ENCODE measurements at places on chromosomes 3 and 15.

GRCh38 chr15:98076021-98076816, 115.7 kb downstream of the ARRDC4 start:
- peak; percentile 42 for DNase-seq
- no peak overlapping the region for H3K4me3 ChIP-seq
- peak overlapping the region; percentile 5 for H3K27ac ChIP-seq
- H3K27me3 ChIP-seq, result no peaks in the 10 kb centered on the region
- no peaks in the 10 kb centered on the region for H3K36me3 ChIP-seq
- no peaks in the 10 kb centered on the region for H3K4me1 ChIP-seq

GRCh38 chr15:53530761-53531160, 228.7 kb downstream of the WDR72 start:
- no peak overlapping the region for H3K27ac ChIP-seq
- no peak for DNase-seq
- no peak overlapping the region for H3K4me3 ChIP-seq
- no peaks in the 10 kb centered on the region for H3K27me3 ChIP-seq
- H3K4me1 ChIP-seq, result no peaks in the 10 kb centered on the region

DNA sequence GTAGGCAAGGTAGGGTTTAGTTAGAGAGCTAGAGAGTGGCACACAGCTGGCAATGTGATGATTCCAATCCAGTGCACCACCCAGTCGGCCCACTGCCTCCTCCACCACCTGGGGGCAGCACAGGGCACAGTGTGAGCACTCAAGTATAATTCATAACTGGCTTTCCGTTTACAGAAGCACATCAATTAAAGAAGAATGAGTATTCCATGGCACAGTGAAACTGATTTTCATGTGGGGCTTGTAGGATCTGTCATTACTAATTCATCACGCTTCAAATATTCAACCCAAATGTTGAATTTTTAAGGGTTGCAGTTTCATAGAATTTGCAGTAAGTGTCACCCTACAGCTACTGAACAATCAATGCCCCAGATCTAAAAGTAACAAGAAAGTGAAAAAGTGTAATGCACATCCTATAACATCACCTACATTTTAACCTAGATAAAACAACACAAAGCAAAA, 149.9 kb downstream of the IGSF11 start:
- no peaks in the 10 kb centered on the region for H3K27me3 ChIP-seq
- H3K4me3 ChIP-seq, result no peak overlapping the region
- DNase-seq, result no peak
- no peaks in the 10 kb centered on the region for H3K4me1 ChIP-seq
- H3K36me3 ChIP-seq, result no peaks in the 10 kb centered on the region

- no peaks in the 10 kb centered on the region for H3K27me3 ChIP-seq
- no peak overlapping the region for H3K4me3 ChIP-seq
- H3K36me3 ChIP-seq, result no peaks in the 10 kb centered on the region
Measured at GRCh38 chr3:151584566-151584965, 123.7 kb upstream of the IGSF10 start.

DNA sequence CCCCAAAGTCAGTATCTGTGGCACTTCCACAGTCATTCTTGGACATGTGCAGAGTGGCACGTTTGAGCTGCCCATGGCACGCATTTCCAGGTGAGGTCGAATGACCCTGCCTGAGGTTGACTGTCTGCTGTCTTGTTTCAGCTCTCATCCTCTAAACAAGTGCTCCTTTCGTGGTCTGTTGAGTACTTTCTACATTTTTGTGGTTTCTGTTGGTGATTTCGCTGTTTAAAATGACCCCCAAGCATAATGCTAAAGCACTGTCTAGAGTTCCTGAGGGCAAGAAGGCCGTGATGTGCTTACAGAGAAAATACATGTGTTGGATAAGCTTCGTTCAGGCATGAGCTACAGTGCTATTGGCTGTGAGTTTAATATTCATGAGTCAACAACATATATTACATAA, 40.0 kb upstream of the SAMMSON start:
- H3K4me3 ChIP-seq, result no peak overlapping the region
- no peaks in the 10 kb centered on the region for H3K36me3 ChIP-seq
- H3K4me1 ChIP-seq, result no peaks in the 10 kb centered on the region
- H3K27me3 ChIP-seq, result no peaks in the 10 kb centered on the region
- DNase-seq, result no peak

- H3K4me1 ChIP-seq, result no peaks in the 10 kb centered on the region
- no peak overlapping the region for H3K27ac ChIP-seq
- H3K36me3 ChIP-seq, result no peaks in the 10 kb centered on the region
- no peaks in the 10 kb centered on the region for H3K27me3 ChIP-seq
Measured at GRCh38 chr3:186247821-186248814, 113.9 kb downstream of the DGKG start.

- H3K4me3 ChIP-seq, result no peak overlapping the region
- no peak for DNase-seq
- H3K27ac ChIP-seq, result no peak overlapping the region
- H3K4me1 ChIP-seq, result no peaks in the 10 kb centered on the region
Measured at GRCh38 chr3:194939949-194940770, 254.5 kb downstream of the FAM43A start.

DNA sequence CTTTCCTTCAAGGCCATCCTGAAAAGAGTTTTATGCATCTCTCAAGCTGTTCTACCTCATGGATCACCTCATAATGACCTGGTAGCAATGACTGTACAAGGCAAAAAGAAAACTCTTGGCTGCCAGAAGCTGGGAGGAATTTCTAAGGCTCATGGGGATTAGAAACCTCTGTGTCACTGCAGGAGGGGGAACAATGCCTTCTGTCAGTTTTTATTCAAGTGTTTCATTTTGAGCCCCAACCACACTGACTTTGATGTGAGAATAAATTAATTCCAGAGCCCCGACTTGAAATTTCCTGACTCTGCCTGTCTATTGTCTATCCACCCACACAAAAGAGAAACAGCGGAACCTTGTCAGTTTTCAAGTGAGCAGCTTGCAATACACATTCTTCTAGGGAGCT, 58.7 kb upstream of the MRPL3 start:
- H3K4me3 ChIP-seq, result no peak overlapping the region
- H3K36me3 ChIP-seq, result no peaks in the 10 kb centered on the region
- no peaks in the 10 kb centered on the region for H3K27me3 ChIP-seq
- H3K27ac ChIP-seq, result no peak overlapping the region
- H3K4me1 ChIP-seq, result no peaks in the 10 kb centered on the region
